ENCODE measurements at places on chromosomes 7 and 10.

DNA sequence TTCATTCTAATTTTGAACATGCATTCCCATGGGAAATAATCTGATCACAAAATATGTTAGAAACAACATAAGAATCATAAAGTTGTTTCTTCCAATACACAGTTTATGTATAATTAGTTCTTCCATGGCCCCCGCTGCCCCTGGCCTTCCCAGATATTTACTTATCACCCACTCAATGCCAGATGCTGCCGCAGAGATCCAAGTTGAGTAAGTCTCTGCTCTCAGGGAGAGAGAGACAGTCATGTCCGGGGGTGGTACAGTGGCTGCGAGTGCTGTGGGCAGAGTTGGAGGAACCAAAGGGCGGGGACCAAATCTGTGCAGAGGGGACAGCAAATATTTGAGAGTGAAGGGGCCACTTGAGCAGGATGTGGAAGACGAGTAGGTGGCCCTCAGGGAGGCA is 37.1 kb downstream of the COL26A1 start:
- DNase-seq: no peak

- no peak for DNase-seq
Measured at GRCh38 chr10:77422491-77423338, 214.9 kb downstream of the KCNMA1 start.

DNA sequence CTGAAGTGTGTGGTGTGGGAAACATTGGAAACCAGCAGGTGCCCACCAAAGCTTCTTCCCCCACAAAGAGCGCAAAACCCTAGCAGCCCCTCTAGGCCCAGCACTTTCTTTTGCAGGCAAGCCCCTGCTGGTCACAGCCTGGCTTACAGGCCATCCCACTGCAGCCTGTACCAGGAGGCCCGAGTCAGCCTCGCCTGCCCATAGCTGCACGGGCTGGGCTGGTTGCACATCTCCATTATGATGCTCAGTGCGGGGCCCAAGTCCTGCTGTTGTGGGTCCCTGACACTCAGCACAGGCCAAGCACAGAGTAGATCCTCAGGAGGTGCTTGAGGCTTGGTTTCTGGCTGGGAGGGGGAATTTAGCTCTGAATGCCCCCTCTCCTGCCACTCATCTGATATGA is 8.0 kb downstream of the CDHR1 start:
- DNase-seq: no peak

DNA sequence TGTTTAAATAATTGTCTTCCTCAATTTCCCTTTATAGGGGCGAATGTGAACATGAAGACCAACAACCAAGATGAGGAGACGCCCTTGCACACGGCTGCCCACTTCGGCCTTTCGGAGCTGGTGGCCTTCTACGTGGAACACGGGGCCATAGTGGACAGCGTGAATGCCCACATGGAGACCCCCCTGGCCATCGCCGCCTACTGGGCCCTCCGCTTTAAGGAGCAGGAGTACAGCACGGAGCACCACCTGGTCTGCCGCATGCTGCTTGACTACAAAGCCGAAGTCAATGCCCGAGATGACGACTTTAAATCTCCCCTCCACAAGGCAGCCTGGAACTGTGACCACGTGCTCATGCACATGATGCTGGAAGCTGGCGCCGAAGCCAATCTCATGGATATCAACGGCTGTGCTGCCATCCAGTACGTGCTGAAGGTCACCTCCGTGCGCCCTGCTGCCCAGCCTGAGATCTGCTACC is 42.1 kb downstream of the ASB4 start:
- DNase-seq: no peak

DNA sequence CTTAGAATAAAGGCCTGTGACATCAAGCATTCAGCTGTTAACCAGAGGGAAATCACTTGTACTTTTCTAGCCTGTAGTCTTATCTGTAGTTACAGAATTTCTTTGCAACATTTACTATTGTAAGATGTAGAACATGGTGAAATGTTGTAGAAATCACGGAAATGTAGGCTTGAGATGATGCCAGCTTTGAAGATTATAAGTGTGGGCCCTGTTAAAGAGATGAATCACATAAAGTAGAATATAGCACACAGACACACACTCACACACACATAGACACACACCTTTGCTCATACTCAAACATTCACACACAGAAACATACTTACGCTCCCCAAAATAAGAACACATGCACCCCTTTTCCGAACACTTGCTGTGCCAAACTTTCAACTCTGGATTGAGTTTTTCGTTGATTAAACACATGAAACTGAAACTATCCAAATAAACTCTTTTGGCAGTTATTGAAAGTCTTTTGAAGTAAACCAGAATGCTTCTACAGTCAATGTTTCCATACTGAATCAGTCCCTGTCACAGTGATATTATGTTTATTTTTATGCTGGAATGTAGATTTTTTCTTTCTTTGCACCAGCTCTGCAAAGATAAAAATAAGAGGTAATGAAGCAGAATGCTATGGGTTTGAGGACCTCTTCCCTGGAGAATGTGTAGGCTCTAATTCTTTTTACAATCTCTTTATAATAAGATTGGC is 230.3 kb upstream of the MEOX2 start:
- DNase-seq: peak; percentile 13

DNA sequence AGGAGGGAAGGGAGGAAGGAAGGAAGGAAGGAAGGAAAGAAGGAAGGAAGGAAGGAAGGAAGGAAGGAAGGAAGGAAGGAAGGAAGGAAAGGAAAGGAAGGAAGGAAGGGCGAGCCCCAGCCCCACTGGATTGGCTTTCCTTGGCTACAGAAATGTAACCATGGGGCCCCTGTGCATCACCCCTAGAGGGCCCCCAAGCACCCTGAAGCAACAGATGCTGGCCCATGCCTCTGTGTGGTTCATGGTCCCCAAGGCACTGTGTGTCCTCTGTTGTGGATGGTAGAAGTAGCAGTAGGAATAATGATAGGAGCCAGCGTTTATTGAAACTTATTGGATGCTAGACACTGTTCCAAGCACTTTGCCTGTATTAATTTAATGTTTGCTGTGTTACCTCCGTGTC is 116.6 kb upstream of the MACROH2A2 start:
- peak; percentile 13 for DNase-seq

DNA sequence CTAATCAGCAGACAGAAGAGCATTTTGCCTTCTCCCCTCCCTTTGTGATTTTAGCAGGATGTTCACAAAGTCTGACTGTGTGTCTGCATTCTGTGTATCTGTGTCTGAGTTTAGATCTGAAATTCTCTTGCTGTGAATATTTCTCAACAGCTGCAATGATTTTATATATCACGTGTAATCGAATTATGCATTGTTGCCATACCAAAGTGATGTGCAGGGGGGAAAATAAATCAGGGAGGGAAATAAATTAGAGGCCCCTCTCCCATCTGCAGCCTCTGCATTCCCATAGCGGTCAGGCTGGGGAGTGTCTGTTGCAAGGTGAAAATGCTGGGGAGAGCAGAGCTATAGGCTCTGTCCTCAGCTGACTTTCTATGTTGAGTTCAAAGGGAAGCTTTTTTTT is 209.0 kb downstream of the LRMDA start:
- no peak for DNase-seq

DNA sequence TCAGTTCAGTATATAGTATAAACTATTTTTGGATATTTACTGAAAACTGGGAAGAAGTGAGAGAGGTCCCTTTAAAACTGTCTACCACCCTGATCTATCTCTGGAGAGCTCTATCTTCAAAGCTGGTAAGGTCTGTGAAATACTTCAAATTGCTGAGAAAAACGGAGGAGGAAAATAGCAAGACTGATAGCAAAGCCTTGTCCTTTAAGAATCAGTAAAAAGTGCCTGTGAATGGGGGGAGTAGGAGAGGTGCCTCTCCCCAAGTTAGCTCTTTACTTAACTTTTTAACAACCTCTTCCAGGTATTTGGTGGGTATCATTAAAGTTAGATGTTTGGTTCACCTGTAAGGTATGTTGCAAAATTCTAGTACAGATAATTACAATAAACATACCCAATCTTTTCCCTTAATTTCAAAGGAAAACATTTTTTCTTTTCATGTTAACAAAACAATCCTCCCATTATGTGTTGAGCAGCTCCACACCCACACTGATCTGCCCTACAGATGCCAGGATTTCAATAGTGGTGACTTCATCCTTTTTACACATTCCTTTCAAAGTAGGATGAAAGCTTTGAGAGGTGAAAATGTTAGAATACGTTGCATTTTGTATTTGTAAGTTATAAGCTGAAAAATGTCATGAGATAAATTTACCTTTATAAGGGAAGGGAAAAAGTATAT is 149.2 kb downstream of the CRPPA start:
- no peak for DNase-seq

- peak; percentile 89 for DNase-seq
Measured at GRCh38 chr10:126059076-126059826, 162.9 kb downstream of the FANK1 start.

GRCh38 chr7:39924122-39924521 is 25.9 kb upstream of the CDK13 start:
- DNase-seq: no peak

DNA sequence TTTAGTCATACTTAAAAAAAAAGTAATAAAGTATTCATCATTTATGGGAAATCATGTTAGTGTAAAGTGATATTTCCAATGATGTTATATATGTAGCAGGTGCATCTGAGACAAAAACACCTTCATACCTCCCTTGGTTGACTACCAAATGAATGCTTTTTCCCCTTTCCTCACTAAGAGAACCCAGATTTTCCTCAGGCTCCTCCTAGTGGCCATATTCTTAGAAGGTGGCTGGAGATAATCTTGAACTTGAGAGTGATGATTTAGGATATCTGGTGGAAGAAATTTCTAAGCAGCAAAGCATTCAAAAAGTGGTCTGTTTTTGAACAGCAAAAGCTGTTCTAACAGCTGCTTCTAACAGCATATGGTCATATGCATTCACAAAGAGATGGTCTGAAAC is 16.8 kb upstream of the DNAH11 start:
- no peak for DNase-seq

DNA sequence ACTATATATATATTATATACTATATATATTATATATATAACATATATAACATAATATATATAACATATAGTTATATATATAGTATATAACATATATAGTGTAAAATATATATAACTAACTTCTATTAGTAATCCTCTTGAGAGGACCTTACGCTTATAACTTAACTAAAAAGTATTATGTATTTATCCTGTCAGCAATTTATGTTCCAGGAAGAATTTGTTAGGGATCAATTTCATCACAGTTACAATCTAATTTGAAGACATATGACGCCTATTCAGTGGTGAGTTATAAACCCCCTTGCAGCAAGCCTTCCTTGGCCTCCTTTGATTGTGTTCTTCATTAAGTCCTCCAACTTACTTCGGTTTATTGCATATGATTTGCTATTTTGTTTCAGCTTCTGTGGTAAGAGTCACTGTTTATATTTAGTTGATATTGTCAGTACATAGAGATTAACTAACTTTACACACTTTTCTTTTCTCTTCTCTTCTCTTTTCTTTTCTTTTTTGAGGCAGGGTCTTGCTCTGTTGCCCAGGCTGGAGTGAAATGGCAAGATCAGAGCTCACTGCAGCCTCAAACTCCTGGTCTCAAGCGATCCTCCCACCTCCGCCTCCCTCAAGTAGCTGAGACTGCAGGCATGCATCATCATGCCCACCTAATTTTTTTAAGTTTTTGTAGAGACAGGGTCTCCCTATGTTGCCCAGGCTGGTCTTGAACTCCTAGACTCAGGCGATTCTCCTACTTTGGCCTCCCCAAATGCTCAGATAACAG is 59.7 kb downstream of the ANKRD61 start:
- no peak for DNase-seq

GRCh38 chr10:77036993-77037734 is 600.4 kb downstream of the KCNMA1 start:
- DNase-seq: no peak

DNA sequence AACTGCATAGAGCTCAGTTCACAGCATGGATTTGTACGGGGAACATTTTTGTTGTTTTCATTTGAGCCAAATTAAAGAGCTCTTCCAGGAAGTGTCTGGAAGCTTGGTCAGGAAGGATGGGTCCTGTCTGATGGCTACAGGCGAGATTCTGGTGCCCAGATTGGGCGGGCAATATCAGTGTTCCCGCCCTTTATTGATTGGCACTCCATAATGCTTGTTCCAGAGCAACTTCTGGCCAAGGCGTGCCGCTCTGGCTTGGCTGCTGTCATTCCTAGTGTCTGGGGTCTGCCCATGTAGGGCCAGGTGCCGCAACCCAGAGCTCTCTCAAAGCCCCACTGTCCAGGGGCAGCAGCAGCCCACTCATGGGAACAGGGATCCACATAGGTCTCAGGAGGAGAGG is 45.9 kb downstream of the RAMP3 start:
- DNase-seq: no peak

DNA sequence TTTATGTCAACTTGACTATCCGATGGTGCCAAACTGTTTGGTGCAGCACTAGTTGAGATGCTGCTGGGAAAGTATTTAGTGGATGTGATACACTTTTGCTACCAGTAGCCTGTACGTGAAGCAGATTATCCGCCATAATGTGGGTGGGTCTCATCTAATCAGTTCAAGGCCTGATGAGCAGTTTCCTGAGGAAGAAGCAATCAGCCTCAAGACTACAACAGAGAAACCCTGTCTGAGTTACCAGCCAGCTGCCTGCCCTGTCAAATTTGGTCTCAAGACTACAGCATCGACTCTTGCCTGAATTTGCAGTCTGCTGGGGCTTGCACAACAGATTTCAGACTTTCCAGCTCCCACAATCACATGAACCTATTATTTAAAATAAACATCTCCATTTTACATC is 10.9 kb upstream of the RBP3 start:
- no peak for DNase-seq

DNA sequence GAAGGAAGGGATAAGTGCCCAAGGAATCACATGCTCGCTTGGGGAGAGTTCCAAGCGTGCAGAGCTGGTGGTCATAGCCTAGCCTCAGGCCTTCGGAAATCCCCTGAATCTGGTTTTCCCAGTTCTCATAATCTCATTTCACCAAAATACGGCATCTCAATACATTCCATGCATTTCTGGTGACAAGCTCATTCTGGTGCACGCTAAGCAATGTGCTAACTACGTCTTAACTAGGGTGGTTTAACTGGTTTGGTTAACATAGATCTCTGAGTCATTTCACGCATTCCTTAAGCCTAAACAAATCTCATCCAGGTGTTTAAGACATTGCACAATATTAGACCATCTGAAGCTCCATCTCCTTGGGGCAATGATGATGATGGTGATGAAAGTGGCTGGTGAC is 72.9 kb upstream of the STEAP1B start:
- DNase-seq: no peak

Data from HCEC 1CT (cell line).